Stimulated activated CD4-positive, alpha-beta T cell treated with anti-CD3 and anti-CD28 coated beads, Interleukin-2, amount 100 ng/mL, for 48 hours (primary cell): ENCODE measurements at places on chromosomes 12 and 14.

DNA sequence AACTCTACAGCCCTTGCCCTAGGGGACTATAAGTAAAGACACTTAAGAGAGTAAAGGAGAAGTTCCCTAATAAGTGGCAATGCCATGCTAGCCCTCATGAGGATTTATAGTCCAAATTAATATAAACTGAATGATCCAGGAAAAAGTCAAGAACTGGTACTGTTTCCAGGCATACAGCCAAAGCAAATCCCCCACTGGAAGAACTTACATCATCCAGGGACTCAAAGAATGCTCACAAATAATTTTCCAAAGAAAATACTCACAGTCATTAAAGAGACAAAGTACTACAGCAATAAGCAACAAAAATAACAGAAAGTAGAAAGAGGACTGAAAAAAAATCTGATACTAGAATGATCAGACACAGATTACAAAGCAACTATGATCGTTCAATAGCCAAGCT is 79.7 kb upstream of the RAP1B start:
- no peak for DNase-seq

- no peak for DNase-seq
Measured at GRCh38 chr14:67373347-67373746, 13.2 kb downstream of the EIF2S1 start.

DNA sequence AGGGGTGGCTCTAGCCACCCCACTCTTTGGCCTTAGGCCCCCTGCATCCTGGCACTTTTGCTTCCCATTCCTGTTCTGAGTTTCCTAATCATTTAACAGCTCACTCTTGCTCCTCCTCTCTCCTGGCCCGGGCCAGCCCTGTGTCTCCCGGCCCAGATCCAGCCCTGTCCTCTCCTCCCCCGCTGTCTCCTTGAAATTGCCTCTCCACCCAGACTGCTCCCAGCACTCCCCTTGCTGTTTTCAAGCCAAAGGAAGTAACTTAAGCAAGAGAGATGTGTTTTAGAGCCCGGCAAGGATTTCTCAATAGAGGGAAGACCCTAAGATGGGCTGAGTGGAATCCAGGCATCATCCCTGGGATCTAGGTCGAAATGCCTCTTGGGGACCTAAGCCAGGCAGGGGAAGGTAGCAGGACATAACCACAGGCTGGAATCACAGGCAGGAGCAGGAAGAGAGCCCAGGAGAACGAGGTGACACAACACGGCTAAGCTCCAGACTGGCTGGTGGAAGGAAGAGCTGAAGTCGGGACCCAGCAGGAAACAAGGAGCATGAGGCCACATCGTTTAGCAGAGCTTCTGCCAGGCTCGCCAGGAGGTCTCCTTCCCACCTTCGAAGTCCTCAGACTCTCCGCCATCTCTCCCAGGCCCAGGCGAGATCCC is 2.0 kb upstream of the LRP1-AS start:
- no peak for DNase-seq

- DNase-seq, result no peak
Measured at GRCh38 chr12:48110691-48111311, 4.9 kb upstream of the SENP1 start.

GRCh38 chr14:70662080-70662479 is 20.4 kb downstream of the TTC9 start:
- DNase-seq, result no peak

DNA sequence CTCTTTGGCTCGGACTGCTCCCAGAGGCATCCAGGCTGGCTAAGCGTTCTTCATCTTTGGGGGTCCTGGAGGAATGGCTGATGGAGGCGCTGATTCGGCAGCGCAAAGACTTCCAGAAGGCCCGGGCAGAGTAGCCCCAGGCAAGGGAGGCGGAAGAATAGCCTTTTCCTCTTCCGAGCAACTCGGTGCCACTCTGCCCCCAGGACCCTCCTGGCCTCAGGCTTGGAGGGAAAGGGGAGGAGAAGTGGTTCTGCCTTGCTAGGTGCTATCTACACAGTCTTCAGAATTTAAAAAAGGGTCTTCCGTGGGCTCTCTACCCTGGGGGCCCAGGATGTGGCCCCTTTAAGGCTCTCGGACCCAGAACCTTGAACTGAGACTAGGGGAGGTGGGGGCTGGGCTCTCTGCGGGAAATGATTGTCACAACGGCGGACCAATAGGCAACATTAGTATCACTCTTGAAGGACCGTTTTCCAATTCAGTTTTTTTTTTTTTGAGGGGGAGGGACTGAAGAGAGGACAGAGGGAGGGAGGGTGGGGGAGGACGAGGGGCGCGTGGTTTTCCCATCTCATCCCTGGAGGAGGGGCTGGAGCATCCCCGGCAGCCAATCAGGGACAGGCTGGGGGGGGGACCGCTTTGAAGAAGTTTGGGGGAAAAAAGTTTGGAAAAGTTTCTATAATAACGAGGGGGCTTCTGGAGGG is at the start of gene NFATC4:
Gene NFATC4 (plus strand): TSS at position 671 of the 698 bp plus-strand sequence. CDS start 157 bp downstream, outside the sequence.
- no peak for DNase-seq

- no peak for DNase-seq
Measured at GRCh38 chr12:7039403-7039802, 21.1 kb upstream of the C1S start.

DNA sequence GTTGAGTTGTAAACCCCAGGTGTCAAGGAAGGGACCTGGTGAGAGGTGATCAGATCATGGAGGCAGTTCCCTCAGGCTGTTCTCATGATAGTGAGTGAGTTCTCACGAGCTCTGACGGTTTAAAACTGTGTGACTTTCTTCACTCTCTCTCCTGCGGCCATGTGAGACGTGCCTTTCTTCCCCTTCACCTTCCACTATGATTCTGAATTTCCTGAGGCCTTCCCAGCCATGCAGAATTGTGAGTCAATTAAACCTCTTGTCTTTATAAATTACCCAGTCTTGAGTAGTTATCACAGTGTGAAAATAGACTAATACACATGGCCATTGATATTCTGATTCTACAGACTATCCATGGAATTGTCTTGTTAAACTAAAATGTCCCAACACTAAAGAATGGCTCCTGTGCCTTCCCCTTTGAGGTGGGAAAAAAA is 85.6 kb downstream of the SLC2A13 start:
- no peak for DNase-seq

- DNase-seq, result no peak
Measured at GRCh38 chr12:30622509-30622908, 73.2 kb downstream of the IPO8 start.

DNA sequence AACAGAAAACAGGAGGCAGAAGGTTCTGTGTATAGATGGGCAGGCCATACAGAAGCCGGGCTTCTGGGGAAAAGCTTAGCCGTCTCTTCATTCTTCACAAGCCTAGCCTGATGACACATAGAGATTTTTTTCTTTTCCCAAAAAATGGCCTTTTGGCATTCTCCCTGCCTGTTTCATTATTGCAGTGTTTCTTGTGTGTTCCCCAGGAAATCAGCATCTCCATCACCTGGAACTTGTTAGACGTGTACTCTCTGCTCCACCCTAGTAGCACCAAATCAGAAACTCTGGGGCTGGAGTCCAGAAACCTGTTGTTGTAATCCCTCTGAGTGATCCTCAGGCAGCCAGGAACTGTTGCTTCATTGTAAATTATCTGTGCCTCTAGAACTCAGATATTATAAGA is 388.1 kb downstream of the CCDC91 start:
- DNase-seq, result no peak

- no peak for DNase-seq
Measured at GRCh38 chr12:129540249-129540648, 363.6 kb downstream of the TMEM132D start.

DNA sequence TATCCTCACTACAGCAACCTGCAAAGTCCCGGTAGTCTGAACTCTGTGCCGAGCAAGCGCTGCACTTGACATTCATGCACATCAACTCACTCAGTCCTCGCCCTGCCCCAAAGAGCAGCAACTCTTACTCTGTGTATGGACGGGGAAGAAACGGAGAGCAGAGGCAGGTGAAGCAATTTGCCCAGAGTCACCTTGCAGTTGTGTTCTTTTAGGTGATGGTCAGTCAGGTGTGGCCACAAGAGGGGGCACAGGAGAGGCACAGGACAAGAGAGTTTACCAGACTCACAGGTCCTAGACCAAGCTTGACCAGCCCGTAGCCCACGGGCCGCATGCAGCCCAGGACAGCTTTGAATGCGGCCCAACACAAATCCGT is 39.1 kb downstream of the TSPAN11 start:
- DNase-seq, result no peak

DNA sequence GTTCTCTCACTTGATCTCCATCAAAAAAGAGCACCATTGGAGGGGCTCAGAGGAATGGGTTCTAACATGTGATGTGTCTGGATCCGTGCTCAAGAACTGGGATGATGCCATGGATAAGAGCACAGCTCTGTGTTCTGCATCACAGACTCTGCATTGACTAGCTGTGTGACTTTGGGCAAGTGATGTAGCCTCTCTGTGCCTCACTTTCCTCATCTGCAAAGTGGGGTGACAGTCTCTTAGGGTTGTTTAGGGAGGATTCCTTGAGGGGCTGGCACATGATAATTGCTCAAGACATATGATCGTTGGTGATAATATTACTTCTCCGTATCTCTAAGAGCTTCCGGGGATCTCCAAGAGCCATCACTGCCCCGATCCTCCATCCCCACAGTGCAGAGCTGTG is 202.3 kb downstream of the CHST11 start:
- no peak for DNase-seq

DNA sequence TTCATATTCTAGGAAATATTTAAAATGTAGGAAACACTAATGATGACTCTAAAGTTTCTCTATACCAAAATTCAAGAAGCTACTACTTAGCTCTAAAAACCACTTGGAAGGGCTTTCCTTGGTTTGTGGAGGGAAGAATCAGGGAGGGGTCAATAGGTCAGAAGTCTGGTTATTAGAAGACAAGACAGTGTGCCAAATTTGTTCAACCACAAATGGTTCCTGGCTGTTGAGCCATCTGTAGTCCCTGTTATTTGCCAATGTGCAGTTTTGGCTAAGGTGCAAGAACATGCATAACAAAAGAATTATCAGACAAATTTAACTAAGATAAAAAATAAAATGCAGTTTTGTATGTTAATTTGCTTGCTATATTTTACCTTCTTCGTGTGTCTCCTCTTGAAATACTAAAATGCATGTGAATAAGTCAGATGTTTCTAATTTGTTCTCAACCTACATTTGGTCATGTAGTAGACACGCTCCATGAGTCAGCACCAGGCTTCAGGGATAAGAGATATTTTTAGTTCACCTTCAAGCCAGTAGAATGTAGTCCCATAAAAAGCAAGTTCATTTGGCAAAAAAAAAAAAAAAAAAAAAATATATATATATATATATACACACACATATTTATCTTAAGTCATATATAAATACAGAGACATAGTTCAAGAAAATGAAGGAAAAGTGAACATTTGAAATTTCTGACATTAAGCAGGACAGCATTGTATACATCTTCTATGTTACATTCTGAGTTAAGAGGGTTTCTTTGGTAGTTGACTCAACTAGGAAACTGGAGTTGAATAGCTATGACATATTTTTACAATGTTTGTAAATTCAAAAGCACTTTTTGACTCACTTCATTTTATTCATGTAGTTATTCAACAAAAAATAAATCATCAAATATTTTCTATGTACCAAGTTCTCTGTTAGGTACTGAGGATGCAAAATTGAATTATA is 123.3 kb downstream of the KCNC2 start:
- DNase-seq, result no peak

GRCh38 chr12:96134200-96134599 is 60.0 kb upstream of the ELK3 start:
- no peak for DNase-seq

- no peak for DNase-seq
Measured at GRCh38 chr14:33692762-33693161, 258.1 kb downstream of the EGLN3 start.

DNA sequence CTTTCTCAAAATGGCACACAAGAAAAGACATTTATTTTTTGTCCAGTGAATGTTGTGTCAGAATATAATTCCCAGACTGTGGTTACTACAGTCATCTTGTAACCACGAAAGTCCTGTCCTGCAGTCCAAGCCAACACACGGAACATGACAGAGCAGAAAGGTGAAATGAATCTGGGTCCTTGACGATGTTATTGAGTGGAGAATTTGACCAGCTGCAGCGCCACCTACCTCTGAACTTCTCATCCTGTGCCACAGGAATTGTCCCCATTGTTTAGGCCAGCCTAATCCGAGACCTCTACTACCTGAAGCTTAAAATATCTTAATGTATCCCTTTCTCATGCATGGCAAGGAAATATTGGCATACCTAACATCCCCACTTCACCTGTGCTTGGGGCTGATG is 64.1 kb upstream of the OTX2 start:
- DNase-seq, result no peak

GRCh38 chr12:95237315-95237714 is 19.7 kb downstream of the VEZT start:
- no peak for DNase-seq

DNA sequence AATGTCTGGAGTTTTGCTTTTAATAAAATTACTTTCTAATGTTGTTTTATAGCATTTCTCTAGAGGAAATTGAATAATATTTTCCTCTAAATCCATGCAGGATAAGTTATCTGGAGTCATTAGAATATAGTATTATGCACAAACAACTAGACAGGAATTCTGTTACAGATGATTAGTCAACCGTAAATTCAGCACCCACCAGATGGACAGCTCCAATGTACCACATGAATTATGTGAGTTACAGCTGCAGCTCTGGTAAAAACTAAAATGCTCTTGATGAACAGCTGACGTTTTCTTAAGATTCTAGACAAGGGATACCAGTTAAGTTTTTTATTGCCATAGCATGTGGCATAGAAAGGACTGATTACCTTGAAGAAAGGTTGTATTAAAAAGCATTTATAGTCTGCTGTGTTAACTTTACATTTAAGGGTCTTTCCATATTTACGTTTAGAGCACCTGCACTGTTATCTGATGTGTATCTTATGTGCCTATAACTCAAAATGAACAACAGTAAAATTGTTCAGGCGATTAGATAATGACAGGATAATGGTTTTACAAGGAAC is 321.4 kb upstream of the LRFN5 start:
- no peak for DNase-seq

- peak; percentile 45 for DNase-seq
Measured at GRCh38 chr12:104790296-104791125, 167.6 kb downstream of the SLC41A2 start.

DNA sequence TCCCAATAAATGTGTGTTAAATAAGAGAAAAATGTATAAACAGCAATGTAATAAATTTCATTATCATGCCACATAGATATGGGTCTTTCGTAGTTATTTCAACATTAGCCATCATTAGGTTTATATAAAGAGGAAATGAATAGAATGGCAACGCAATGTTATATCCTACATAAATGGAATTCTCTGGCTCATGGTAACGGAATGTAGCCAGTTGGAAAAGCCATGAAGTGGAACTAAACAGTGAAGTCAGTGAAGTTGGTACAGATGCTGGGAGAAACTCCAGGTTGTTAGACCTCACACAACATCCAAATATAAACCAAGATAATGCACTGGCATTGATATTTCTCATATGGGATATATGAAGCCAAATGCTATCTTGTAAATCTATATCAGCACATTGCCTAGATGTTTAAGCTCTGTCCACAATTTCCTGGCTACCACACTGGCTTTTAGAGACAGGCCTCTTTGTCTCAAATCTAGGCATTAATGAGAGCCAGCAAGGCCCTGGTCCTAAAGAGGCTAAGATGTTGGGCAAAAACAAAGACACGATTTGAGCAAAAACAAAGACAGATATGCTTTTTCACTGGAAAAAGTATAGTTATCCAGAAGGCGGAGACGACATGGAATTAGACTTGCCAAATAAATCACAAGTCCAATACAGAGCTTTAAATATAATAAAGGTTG is 861.0 kb downstream of the RPS29 start:
- no peak for DNase-seq
